Pancreas (tissue), 10 donors: ENCODE measurements at places on chromosomes 12 and 14. TPM values are rescaled to one million over a fixed set of nuclear protein-coding genes. Genes with fewer than 3 reads are reported as not detected.

The ORAI1 gene
- total RNA-seq: 5.9 TPM

The TMEM119 gene
- 4.5 TPM for total RNA-seq

The GPR132 gene
- total RNA-seq: 0.14 TPM

The AKAP5 gene
- 0.08 TPM for total RNA-seq

The SPIC gene
- not detected for total RNA-seq

The SLC8A3 gene
- 0.75 TPM for total RNA-seq

The CKB gene
- 27.5 TPM for total RNA-seq

The AICDA gene
- not detected for total RNA-seq

The NXPH4 gene
- total RNA-seq: 0.43 TPM

The REM2 gene
- 0.16 TPM for total RNA-seq

The POLE2 gene
- 0.47 TPM for total RNA-seq

The ACTN1 gene
- 51.1 TPM for total RNA-seq

The ADSS1 gene
- total RNA-seq: 3.5 TPM

GRCh38 chr14:51716610-51717009 is 64.9 kb downstream of the FRMD6 start:
- DNase-seq: no peak

- DNase-seq: no peak
Observed at GRCh38 chr12:101823891-101824290, 6.9 kb downstream of the GNPTAB start.

GRCh38 chr12:70049596-70050360 is 193.5 kb upstream of the CNOT2 start:
- DNase-seq: no peak

DNA sequence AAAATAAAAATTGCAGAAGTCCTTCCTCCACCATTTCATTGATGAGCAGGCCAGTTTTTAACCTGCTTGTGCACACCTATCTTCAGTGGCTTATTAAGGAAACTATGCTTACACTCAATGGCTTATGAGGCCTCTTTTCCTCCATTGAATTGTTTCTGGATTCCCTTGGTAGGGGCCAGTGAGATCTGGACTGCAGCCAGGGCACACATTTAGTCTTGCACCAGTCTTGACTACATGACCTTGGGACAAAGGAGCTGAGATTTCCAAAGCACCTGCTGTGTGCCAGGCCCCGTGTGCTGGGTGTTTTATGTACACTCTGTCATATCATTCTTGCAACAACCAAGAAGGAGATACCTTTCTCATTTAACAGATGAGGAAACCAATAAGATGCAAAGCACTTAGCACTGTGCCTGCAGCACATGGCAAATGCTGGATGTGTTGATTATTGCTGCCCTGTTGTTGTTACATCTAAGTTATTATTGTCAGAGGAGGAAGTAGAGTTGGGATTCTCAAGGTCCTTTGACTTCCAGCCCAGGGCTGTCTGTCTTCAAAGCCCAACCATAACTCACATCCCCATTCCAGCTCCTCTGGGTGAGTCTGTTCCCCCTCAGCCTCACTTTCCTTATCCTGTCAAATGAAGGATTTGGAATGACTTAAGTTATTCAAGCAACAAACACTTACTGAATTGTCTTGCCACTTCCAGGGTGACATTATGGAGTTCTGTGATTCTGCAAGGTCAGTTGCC is 31.6 kb upstream of the RIN3 start:
- no peak for DNase-seq

DNA sequence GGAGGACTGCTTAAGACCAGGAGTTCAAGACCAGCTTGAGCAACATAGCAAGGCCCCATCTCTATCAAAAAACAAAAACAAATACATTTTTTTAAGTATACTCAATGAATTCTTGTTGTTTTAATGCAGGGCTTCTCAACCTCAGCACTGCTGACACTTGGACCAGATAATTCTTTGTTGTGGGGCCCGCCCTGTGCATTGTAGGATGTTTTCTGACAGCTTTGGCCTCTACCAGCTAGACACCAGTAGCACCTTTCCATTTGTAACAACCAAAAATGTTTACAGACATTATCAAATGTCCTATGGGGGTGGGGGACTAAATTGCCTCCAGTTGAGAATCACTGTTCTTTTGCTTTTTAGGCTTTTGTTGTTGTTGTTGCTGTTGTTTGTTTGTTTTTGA is 128.1 kb upstream of the MDM1 start:
- no peak for DNase-seq

GRCh38 chr12:109689426-109689825 is 24.2 kb upstream of the FAM222A start:
- DNase-seq: no peak

GRCh38 chr14:100587086-100587762 is at the start of gene BEGAIN:
TSS of gene BEGAIN (minus strand) at chr14:100587417. CDS start at chr14:100587290, 127 bp downstream.
- no peak for DNase-seq

DNA sequence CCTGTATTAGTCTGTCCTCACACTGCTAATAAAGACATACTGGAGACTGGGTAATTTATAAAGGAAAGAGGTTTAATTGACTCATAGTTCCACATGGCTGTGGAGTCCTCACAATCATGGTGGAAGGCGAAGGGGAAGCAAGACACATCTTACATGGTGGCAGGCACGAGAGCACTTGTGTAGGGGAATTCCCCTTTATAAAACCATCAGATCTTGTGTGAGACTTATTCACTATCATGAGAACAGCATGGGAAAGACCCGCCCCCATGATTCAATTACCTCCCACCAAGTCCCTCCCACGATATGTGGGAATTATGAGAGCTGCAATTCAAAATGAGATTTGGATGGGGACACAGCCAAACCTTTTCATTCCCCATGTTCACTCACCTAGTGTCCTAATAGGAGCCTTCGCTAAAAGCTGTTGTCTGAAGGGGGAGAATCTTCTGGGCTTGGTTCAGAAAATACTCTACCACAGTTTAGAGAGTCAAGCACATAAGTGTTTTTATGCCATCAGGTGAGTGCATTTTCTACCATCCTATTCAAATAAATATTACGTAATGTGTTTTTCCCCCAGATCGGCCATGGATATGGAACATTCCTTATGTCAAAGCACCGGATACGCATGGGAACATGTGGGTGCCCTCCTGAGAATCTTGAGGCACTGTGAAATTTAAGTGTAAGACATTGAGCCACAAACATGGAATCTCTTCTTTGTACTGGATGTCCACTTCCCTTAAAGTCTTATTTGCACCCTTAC is 19.1 kb upstream of the KCNK13 start:
- DNase-seq: no peak

DNA sequence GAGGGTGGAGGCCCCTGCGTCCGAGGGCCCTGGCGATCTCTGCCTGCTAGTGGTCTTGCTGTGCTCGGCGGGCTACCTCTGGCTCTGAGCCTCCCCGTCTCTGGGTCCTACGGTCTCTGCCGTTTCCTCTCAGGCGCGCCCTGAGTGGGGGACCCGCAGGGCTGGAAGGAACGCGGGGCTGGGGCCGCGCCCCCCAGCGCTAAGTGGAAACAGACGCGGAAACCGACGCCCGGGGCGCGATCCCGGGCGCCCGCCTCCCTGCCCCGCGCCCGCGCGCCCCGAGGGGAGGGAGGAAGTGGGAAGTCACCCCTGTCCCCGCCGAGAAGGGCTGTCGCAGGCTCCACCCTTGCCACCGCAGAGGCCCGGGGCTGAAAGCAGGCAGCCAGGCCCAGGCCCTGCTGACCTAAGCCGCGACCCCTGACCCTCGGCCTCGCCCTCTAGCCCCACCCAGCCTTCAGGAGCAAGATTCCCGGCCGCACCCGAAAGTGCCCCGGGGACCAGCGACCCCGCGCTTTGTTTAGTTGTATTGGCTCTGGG is 831 bp downstream of the CRIP1 start:
- no peak for DNase-seq

DNA sequence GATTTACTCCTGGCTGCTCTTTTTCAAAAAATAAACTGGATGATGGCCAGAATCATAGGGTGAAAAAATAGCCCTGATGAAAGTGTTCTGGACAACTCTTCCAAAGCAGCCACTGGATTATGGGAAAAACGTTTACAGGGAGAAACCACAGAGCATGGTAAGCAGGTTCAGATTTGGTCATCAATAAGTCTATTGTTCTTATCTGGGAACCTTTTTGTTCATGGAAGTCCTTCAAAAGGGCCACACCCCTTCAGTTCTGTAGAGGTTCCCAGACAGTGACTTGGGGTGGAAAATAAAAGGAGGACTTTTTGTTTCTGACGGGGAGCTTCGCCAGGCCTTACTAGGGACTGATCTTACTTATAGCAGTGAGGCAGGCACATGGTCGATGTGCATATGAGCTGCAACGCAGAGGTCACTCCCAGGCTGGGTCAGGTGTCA is 117.4 kb upstream of the SLC38A2 start:
- no peak for DNase-seq

- peak; percentile 22 for DNase-seq
Observed at GRCh38 chr12:111529424-111530368, 69.4 kb downstream of the ATXN2 start.

GRCh38 chr12:81998761-81999378 is 239.7 kb upstream of the PPFIA2 start:
- DNase-seq: no peak

DNA sequence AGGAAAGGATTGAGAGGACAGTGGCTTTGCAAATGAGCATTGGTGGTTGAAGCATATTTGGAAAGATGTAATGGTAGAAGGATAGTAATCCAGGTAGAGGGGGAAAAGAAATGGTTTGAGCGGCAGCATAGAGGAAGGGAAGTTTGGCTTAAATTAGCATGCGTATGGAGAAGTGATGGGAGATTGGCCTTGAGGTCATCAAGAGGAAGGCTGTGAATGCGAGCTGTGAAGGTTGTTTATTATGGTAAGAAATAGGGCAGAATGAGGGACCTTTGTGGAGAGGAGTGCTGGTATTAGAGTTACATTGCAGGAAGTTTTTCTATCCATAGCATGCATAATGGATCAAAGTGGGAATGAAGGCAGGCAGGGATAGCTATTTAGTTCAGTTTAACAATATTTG is 162.1 kb downstream of the TMTC2 start:
- no peak for DNase-seq

- DNase-seq: no peak
Observed at GRCh38 chr12:45125997-45126396, 75.1 kb upstream of the DBX2 start.

GRCh38 chr14:53603994-53604393 is 352.6 kb downstream of the BMP4 start:
- DNase-seq: no peak

GRCh38 chr14:32733015-32733414 is 205.7 kb upstream of the NPAS3 start:
- DNase-seq: no peak

GRCh38 chr12:50271724-50272247 is 11.5 kb downstream of the LIMA1 start:
- no peak for DNase-seq

DNA sequence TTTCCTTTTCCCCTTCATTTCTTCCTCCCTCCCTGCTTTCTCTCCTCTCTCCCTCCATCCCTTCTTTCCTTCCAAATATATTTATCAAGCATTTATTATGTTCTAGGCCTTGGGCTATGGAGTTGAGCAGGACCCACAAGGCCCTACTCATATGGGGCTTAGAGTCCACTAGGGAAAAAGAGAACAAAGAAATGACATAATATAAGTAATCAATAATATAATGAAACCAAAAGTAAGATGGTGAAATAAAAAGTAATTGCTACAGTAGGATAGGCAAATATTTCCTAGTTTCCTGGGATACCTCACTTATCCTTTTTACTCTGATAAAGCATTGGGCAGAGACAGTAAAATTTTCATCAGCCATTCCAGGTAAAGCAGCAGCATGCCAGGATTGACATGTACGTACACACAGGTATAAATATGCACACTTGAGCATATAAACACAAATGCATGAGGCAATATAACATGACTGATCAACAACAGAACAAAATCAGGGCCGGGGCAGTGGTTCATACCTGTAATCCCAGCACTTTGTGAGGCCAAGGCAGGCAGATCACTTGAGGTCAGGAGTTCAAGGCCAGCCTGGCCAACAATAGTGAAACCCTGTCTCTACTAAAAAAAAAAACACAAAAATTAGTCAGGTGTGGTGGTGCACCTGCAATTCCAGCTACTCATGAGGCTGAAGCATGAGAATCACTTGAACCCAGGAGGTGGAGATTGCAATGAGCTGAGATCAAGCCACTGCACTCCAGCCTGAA is 35.5 kb upstream of the CSRP2 start:
- no peak for DNase-seq

DNA sequence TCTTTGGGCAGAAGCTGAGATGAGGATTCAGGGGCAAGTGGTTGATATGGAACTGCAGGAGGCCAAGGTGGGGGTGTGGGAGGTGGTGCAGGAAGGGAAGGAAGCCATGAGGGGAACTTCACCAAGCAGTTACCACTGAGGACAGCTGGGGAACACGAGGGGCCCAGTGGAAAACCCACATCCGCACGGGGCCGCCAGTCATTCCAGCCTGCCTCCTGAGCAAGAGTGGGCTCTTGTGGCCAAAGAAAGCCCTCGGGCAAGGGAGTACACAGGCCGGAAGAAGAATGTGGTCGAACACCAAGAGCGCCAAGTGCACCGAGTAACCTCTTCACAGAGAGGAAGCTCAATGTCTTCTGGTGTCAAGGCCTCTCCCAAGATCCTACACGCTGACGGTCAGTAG is 252.2 kb upstream of the FOXN3 start:
- no peak for DNase-seq

DNA sequence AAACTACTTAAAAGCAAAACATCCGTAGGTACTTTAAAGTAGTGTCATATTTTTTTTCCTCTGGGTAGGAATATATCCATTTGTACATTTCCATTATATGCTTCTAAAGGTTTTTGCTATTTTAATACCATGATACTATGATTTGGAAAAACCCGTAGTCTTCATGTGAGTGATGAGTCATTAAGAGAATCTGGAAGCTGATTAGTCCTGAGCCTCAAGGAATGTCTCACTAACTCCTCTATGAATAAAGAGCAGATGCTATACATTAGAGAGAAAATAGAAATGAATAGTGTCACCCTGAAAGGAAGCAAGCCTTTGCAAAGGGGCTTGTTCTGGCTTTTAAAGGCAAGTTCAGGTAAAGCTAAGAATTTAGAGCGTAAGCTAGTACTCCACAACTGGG is 432.1 kb downstream of the CCDC91 start:
- no peak for DNase-seq

- DNase-seq: no peak
Observed at GRCh38 chr12:2891240-2892053, 756 bp downstream of the TULP3 start.

GRCh38 chr14:26773906-26774593 is 176.2 kb upstream of the NOVA1 start:
- DNase-seq: no peak

DNA sequence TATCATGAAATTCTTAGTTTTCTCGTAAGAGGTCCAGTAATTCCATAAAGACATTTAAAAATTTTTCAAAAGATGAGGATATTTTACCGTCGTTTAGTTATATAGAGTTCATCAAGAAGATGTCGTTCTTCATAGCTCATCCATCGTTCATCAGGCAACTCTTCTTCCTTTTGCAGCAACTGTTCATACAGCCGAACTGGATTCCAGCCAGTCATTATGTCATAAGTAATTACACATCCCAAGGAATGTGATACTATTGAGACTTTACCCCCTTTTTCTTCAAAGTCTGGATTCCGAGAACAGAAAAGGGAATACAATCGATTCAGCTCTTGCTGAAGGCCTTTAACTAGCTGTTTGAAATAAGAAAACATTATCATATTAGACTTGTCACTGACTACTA is 90.3 kb downstream of the DDHD1 start:
- no peak for DNase-seq

GRCh38 chr14:70919774-70920173 is 12.5 kb downstream of the PCNX1 start:
- no peak for DNase-seq

- DNase-seq: no peak
Observed at GRCh38 chr12:125187148-125187745, 122.0 kb downstream of the AACS start.
